AG04450 (cell line): ENCODE measurements at places on chromosomes 1 and 21. TPM values are rescaled to one million over a fixed set of nuclear protein-coding genes. Genes with fewer than 3 reads are reported as not detected.
A peak's percentile ranks its signal among the peaks of the same experiment; 100 is the strongest.

GRCh38 chr1:235246022-235246948 is 81.7 kb downstream of the ARID4B start:
- no peak for DNase-seq

DNA sequence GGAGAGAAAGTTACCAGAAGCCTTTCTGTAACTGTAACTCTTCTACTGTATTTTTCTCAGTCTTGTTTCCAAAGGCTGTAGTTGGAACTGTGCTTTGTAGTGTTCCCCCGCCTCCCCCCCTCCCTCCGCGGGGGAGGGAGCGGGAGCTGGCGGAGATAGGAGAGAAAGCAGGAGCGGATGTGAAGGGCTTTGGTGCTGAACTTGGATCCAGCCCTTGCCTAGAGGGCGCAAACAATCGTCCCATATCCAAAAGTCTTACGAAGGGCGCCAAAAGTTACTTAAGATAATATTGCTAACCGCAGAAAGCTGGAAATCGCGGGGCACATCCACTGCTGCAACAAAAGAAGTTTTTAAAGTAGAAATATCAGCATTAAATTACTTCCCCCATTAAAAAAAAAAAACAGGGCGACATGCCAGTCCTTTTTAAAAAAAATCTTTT is 2.4 kb upstream of the NFIA start:
- DNase-seq, result peak; percentile 34

GRCh38 chr1:204435872-204436271 is 24.3 kb upstream of the PPP1R15B start:
- no peak for DNase-seq

PADI3 gene
- 0.05 TPM in 1 of 2 replicates, not detected in the other for polyA plus RNA-seq

DDR2 gene
- 179 and 194 TPM in 2 replicates for polyA plus RNA-seq

GRCh38 chr1:184504040-184504954 is 117.5 kb downstream of the C1orf21 start:
- no peak for DNase-seq

- no peak for DNase-seq
These were observed 7.0 kb downstream of the ADORA3 start for GRCh38 chr1:111496398-111496797.

CYB5RL gene
- polyA plus RNA-seq, result 4.0 and 4.1 TPM in 2 replicates

- DNase-seq, result no peak
These were observed 504.1 kb upstream of the ADGRL2 start for GRCh38 chr1:81296601-81297000.

NTRK1 gene
- polyA plus RNA-seq, result not detected in 2 replicates

- DNase-seq, result no peak
These were observed 83.9 kb upstream of the BMP8A start for GRCh38 chr1:39407510-39407895.

DNA sequence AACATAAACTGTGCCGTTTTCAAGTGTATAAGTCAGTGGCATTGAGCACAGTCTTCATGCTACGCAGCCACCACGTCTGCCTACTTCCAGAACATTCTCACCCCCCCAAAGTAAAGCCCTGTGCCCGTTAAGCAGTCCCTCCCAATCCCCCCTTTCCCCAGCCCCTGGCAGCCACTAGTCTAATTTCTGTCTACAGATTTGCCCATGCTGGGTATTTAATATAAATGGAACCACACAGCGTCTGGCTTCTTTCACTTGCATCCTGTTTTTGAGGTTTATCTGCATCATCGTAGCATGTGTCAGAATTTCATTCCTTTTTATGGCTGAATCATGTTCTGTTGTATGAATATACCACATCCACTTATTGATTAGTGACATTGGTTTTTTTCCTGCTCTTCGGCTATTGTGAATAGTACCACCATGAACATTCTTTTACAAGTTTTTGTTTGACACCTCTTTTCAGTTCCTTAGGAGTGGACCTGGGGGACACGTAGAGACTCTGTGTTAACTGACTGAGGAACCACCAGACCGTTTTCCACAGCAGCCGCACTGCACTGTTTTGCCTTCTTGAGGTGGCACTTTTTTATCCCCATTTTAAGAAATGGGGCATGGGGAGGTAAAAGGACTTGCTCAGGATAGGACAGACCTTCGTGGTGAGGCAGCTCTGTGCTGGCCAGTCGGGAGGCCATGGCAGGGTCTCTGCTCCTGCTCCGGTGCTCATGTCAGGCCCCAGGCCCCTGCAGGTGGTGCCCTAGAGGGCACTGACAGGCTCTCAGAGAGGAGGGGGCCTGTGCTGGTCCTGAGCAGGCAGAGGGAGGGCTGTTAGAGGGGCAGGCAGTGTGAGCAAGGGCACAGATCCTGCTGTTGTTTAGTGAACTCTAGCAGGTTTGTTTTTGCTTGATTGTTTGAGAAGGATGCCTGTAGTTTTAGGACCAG is 123.8 kb downstream of the PCBP3 start:
- DNase-seq, result no peak

GRCh38 chr1:223006917-223007648 is 136.0 kb downstream of the TLR5 start:
- DNase-seq, result no peak

GNG4 gene
- polyA plus RNA-seq, result 0.19 and 0.33 TPM in 2 replicates

GBP6 gene
- polyA plus RNA-seq, result not detected in 2 replicates

GRCh38 chr1:186994897-186995296 is 166.1 kb downstream of the PLA2G4A start:
- DNase-seq, result no peak

- DNase-seq, result no peak
These were observed 68.6 kb downstream of the ZC3H11B start for GRCh38 chr1:219544163-219544846.

- no peak for DNase-seq
These were observed 11.2 kb downstream of the IFT25 start for GRCh38 chr1:53934170-53934765.

DNA sequence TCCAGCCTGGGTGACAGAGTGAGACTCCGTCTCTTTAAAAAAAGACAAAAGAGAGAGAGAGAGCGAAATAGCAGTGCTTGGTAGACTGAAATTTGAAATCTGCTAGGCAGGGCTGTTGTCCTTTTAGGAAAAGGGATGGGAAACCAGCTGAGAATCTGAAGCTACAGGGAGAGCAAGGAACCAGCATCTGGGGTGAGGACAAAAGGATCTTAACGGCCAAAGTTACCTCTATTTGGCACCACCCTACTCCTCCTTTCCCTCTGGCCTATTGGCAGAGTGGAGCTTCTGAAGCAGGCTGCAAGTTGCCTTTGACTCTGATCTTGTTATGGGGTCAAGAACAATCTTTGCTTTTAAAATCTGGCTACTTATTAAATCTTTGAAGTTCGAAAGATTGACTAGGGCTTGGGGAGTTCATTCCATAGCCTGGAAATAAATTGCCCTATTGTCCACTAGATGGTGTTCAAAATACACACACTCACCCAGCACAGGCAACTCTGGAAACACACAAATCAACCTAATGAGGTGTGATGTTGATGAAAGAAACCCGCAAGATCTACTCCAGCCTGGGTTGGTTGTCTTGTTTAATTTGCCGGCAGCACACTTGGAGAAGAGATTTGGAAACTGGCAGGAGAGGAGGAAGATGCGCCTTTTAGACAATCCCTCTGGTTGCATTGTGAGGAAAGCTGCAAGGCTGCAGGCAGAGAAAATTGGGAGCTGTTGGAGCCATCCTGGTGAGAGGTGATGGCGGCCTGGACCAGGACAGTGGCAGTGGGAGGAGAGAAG is 16.5 kb upstream of the PARP1 start:
- DNase-seq, result no peak

DNA sequence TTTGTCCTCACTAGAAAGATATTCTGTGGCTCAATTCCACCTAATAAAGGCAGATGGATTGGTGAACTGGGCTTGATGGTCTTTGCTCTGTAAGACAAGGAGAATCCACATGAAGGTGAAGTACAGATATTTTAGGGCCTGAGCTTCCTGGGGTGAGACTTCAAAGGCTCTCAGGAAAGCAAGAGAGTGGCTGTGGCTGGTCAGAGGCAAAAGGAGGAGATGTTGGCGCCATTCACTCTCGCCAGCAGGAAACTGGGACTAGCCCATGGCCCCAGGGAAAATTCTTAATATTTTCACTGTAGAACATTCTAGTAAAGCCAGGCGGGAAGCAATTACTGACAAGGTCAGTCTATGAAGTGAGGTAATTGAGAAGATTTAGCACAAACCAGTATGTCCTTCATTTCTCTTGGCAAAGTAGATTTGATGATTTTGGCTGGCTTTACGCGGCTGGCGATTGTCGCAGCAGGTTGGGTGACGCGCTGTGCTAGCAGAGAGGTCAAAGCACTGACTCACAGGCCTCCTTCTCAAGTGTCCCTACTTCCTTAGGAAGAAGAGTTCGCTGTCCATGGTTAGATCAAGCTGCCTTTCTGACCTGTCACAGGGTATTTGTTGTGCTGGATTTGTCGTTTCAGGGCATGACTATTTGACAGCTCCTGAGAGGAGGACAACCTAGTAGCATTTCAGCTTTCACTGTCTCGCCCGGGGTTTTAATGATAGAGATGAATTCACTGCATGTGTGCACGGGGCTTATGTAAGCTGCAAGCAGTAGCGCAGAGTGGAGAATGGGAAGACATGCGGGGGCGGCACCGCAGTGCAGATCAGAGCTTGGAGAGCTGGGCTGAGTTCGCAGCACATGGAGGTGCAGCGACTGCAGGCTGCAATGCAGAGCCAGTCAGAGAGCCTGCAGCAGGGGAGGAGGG is 32.7 kb downstream of the XCL1 start:
- no peak for DNase-seq

DNA sequence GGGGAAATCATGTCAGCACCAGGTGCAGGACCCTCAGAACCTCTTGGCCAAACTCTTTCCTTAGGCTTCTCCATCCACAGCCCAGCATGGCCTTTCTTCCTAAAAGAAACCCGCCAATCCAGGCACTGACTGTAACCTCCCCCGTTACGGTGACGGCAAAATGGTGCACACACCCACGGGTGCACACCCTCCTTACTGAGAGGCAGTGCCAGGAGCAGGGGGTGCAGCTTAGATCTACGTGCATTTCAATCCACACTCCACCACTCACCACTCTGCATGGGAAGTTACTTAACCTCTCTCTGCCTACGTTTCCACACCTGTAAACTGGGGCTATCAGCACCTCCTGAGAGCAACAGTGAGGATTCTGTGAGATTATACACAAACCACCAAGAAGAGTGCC is 31.0 kb downstream of the SUSD4 start:
- no peak for DNase-seq

DNA sequence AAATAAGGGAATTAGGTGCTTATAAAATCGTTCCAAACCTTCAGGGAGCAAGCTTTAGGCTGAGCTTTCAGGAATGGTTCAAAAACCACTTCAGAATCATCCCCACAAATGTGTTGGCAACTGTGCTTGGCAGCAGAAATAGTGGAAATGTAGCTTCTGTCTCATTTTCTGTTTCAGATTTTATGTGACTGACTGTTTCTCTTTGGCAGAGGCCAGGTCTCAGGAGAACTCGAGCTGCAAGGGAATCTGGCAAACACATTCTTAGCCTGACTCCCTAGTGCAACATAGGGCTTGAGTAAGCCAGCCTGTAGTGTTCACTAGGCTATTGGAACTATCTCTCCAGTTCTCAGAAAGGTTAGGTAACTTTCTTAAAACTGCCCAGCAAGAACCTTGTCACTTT is 128.6 kb downstream of the PLA2G4A start:
- DNase-seq, result no peak

DNA sequence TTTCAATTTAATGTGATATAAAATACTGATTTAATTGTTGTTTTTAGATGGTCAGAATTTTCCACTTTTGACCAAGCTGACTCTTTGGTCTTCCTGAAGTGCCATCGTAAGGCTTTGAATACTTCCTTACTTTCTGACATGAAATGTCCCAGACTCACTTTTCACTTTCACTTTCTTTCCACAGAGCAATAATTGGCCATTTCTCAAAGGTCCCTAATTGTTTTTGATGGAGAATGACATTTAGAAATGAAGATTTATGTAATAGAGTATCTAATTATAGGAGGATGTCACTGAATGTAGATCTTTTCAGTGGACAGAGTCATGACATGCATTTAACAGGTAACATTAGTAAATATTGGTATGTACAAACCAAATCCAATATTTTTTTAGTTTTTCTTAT is 1141.6 kb downstream of the KCNT2 start:
- no peak for DNase-seq

TP73 gene
- polyA plus RNA-seq, result not detected in 2 replicates

GRCh38 chr1:159077120-159077961 is 775 bp upstream of the AIM2 start:
- DNase-seq, result no peak

GRCh38 chr21:31130821-31131220 is 92.5 kb upstream of the KRTAP19-8 start:
- no peak for DNase-seq

- no peak for DNase-seq
These were observed 96.0 kb upstream of the TNFSF4 start for GRCh38 chr1:173302890-173303829.

DNA sequence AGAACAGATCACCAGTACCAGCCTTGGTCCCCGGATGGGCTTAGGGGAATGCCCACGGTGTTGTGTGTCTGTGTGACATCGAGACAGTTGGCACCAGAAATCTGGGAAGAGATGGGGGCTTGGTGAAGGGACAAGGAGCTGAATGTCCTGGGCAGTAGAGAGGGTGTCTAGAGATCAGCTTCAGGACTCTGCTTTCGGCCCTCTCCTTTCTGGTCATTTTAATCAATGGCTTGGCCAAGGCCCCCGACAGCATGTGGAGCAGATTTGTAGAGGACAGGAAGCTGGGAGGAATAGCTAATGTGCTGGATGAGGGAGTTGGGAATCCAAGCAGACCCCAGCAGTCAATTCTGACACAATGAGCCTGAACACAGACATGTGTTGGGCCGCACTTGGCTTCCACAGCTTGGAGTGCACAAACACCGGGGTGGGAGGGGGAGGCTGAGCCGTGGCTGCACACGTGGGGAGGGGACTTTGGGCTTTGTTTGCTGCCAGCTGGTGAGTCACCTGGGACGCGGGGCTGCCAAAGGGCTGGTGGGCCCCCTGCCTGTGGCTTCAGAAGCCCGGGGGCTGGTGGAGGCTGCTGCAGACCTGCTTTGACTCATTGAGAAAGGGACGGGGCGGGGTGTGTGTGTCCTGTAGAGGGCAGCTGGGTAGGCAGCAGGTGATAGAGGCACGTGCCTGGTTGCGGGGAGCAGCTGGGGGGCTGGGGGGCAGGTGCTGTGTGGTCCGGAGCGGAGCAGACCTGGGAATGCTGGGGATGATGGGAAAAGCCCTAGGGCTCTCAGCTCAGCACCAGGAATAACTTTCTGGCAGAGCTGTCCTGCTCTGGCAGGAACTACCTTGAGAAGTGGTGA is 20.9 kb downstream of the SLC1A7 start:
- DNase-seq, result no peak

GRCh38 chr1:201026836-201027235 is 3.3 kb upstream of the KIF21B start:
- DNase-seq, result no peak

LAD1 gene
- polyA plus RNA-seq, result 0.04 and 0.09 TPM in 2 replicates

DNA sequence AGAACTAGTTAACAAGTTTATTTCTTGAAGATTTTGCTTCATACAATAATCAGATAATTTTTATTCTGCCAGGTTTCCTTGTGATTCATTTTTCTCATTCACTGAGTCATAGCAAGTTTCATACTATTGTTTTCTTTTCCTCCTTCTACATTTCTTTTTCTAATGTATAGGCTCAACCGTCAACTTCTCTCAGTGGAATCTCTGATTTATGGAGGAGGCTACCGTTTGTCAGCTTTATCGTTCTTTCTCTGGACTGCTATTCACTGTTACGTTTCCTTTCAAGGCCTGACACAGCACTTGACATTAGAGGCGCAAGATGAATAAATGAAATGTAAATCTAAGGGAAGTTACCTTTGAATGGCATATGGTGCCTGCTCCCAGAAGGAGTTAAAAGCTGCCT is 284.3 kb upstream of the NR5A2 start:
- DNase-seq, result no peak

SPRR2G gene
- polyA plus RNA-seq, result not detected in 2 replicates

- DNase-seq, result peak; percentile 10
These were observed 19.3 kb upstream of the RUNX3 start for GRCh38 chr1:24949331-24949881.

UBIAD1 gene
- 10.0 and 10.7 TPM in 2 replicates for polyA plus RNA-seq

HES2 gene
- not detected in 2 replicates for polyA plus RNA-seq

- peak; percentile 63 for DNase-seq
These were observed 16.1 kb upstream of the XPR1 start for GRCh38 chr1:180615493-180616290.
